Adrenal gland (tissue), 19 donors: ENCODE measurements at places on chromosomes 7 and 10. TPM values are rescaled to one million over a fixed set of nuclear protein-coding genes. Genes with fewer than 3 reads are reported as not detected.

- peak; percentile 11 for DNase-seq
- H3K36me3 ChIP-seq = no peaks in the 10 kb centered on the region
- H3K27me3 ChIP-seq = no peaks in the 10 kb centered on the region
These were observed 1013.8 kb upstream of the MBL2 start for GRCh38 chr10:53786236-53786900.

DNA sequence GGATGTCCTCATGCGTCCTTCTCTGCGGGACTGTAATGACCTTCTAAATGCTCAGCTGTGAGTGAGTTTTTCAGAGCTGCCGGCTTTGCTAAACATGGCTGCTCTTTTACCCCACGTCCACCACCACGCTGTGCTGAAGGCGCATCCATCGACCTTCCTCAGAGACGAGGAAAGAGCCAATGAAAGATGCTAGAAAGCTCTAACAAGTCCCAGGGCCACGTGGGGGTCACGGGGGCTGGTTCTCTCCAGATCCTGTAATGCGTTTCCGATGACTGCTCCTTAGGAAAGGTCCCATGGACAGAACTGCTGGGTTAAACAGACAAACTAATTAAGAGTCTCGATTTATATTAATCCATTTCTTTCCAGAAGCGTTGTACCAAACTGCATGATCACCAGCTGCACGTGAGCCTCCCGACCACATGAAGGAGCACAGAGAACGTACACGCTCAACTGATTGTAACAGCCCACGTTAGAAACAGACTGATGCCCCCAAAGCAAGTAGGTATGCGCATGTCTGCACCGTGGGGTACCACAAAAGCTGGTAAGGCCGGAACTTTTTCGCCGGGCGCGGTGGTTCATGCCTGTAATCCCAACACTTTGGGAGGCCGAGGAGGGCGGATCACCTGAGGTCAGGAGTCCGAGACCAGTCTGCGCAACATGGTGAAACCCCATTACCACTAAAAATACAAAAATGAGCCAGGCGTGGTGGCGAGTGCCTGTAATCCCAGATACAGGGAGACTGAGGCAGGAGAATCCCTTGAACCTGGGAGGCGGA, 109.6 kb downstream of the TCERG1L start:
- DNase-seq = no peak
- H3K27ac ChIP-seq = no peak overlapping the region
- no peaks in the 10 kb centered on the region for H3K36me3 ChIP-seq
- no peaks in the 10 kb centered on the region for H3K4me1 ChIP-seq
- H3K27me3 ChIP-seq = no peaks in the 10 kb centered on the region

- no peaks in the 10 kb centered on the region for H3K36me3 ChIP-seq
- H3K4me1 ChIP-seq = peaks cover 11% of the 10 kb centered on the region
- H3K4me3 ChIP-seq = no peak overlapping the region
- H3K27ac ChIP-seq = no peak overlapping the region
- peaks cover 87% of the 10 kb centered on the region for H3K27me3 ChIP-seq
- DNase-seq = no peak
These were observed 1.8 kb upstream of the VAX1 start for GRCh38 chr10:117139581-117140524.

GRCh38 chr10:110336111-110336721, 31.5 kb upstream of the SMNDC1 start:
- no peak for DNase-seq
- peaks cover 10% of the 10 kb centered on the region for H3K4me1 ChIP-seq
- no peaks in the 10 kb centered on the region for H3K27me3 ChIP-seq

DNA sequence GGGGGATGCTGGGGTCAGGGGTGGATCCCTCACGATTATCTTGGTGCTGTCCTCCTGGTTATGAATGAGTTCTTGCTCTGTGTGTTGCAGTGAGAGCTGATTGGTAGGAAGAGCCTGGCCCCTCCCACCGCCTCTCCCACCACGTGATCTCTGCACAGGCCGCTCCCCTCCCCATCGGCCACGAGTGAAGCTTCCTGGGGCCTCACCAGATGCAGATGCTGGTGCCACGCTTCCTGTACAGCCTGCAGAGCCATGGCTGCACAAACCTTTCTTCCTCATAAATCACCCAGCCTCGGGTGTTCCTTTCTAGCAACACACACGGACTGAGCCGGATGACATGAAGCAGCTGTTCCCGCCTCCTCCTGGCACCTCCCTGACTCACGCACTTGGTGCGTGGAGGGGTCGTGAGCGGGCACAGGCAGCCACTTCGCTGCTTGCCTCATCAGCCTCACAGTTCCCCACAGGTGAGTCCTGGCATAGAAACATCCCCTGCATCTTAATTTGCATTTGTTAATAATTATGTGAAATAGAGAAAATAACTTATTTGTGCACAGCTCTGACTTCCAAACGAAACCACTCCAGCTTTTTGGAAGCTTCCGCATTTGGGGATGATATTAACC, 210.8 kb downstream of the ADARB2 start:
- H3K36me3 ChIP-seq = no peaks in the 10 kb centered on the region
- H3K4me1 ChIP-seq = no peaks in the 10 kb centered on the region
- DNase-seq = no peak
- H3K27ac ChIP-seq = no peak overlapping the region

DNA sequence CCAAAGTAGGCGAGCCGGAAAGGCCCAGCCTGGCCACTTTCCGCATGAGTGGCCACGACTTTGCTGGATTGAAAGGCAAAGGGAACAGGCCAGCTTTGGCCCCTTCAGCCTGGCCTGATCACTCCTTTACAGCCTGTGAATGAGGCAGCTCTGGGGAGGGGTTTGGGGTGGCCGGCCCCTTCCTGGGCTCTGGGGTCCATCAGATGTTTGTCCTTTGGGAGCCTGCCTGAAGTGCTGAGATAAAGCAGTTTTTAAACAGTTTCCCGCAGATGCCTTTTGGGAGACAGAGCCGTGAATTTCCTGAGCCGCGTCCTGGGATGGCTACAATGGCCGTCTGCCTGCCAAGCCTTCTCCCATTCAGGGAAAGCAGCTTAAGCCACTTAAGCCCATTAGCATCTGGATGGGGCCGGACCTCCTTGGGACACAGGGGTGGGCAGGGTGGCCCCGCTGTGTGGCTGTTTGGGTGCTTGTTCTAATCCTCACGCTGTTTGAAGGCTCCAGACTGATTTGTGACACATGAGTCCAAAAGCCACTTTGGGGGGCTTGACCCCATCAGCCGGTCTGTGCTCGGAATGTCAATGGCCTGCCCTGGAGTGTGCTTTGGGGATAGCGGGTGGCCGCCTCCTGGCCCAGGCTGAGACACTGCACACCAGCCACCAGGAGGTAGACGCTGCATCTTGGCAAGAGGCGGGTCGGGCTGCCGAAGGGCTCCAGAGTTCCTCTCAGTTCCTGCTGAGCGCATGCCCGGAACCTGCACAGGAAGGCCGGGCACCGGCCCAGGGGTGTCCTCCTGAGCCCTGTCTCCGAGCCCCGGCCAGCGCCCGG, 38.9 kb downstream of the NKX6-2 start:
- H3K27ac ChIP-seq = no peak overlapping the region
- no peaks in the 10 kb centered on the region for H3K27me3 ChIP-seq
- DNase-seq = no peak
- H3K4me3 ChIP-seq = no peak overlapping the region
- no peaks in the 10 kb centered on the region for H3K4me1 ChIP-seq
- no peaks in the 10 kb centered on the region for H3K36me3 ChIP-seq

GRCh38 chr7:123769371-123769770, 20.6 kb upstream of the WASL start:
- no peak overlapping the region for H3K4me3 ChIP-seq
- peak; percentile 68 for DNase-seq
- no peaks in the 10 kb centered on the region for H3K27me3 ChIP-seq
- no peaks in the 10 kb centered on the region for H3K36me3 ChIP-seq

GRCh38 chr7:27967639-27968038, 213.0 kb downstream of the JAZF1 start:
- H3K36me3 ChIP-seq = no peaks in the 10 kb centered on the region
- no peaks in the 10 kb centered on the region for H3K27me3 ChIP-seq
- no peak overlapping the region for H3K27ac ChIP-seq
- no peaks in the 10 kb centered on the region for H3K4me1 ChIP-seq
- no peak overlapping the region for H3K4me3 ChIP-seq

DNA sequence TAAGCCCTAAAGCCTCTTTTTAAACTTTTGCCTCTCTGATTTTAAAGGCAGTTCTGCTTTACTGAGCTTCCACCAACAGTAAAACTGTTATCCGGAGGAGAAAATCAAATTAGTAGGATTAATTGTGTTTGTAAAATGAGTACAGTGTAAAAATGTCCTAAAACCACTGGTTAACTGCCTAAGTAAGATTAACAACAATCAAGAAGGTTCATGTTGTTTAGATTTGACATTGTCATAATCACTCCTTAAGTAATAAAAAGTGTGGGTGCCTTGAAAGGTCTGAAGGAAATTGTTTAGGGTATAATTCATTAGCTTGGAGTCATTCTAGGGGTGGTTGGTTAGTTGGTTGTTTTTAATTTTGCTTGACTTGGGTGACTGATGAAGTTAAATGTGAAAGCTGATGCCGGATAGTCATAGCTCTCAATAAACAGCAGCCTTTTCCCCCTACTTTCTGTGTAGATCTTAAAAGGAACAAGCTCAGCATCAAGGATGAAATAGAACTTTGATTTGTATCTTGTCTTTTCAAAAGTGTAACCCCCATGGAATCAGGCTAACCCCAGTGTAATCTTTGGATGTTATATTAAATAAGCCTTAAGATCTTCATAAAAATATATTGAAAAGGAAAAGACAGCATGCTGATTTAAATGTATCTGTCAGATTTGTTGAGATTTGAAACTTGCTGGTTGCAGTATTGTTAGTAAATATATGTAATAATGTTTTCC, 148.3 kb downstream of the ARID5B start:
- peaks cover 64% of the 10 kb centered on the region for H3K4me1 ChIP-seq
- DNase-seq = no peak
- H3K4me3 ChIP-seq = no peak overlapping the region
- H3K27ac ChIP-seq = peak overlapping the region; percentile 85

DNA sequence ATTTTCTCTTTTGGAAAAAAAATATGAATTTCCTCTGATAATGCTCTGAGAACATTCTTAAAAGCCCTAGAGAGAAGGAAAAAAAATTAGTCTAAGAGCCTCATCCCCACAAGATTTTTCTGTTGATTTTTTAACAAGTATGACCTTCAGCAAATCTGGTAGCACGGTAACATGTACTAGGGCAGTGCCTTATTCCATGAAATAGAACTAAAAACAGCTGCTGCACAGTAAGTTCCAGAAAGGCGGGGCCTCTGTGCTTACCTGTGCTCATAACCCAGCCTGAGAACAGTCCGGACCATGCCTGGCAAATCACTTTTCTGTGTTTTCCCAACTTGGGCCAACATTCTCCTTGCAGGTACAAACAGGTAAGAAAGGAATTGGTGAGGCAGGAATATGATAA, 519.1 kb upstream of the AKR1E2 start:
- H3K36me3 ChIP-seq = no peaks in the 10 kb centered on the region
- H3K4me1 ChIP-seq = no peaks in the 10 kb centered on the region
- DNase-seq = no peak
- H3K27ac ChIP-seq = no peak overlapping the region
- H3K27me3 ChIP-seq = no peaks in the 10 kb centered on the region

- H3K27ac ChIP-seq = no peak overlapping the region
- DNase-seq = peak; percentile 10
- H3K4me1 ChIP-seq = no peaks in the 10 kb centered on the region
- H3K27me3 ChIP-seq = no peaks in the 10 kb centered on the region
These were observed 97.4 kb downstream of the FOXL3 start for GRCh38 chr7:387132-388022.

DNA sequence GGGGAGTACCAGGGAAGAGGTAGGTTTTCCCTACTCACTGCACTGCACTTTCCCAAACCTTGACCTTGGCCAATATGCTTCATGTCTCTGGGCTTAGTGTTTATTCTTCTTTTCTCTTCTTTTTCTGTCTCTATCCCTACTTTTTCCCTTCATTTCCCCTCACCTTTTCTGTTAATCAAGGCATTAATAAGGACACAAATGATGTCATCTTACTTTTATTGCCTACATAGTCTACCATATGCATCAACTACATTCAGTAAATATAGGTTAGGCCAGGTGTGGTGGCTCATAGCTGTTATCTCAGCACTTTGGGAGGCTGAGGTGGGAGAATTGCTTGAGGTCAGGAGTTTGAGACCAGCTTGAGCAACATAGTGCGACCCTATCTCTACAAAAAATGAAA, 13.0 kb upstream of the ZNF503 start:
- no peak overlapping the region for H3K4me3 ChIP-seq
- no peak overlapping the region for H3K27ac ChIP-seq
- DNase-seq = no peak
- H3K36me3 ChIP-seq = no peaks in the 10 kb centered on the region
- H3K4me1 ChIP-seq = no peaks in the 10 kb centered on the region

DNA sequence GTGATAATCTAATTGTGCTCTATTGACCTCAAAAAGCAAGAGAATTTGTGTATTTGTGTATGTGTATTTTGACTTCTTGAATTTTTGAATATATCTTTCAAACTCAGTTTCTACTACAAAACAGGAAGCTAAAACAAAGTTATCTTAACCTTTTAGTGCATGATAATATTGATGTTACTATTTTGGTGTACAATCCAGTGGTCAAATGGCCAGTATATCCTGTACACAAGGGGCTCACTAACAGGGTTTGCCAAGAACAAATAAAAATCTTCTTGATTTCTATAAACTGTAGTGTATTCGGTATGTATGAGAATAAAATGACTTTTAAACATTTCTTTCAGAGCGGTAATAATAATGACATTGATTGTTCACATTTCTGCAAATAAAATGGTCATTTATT, 69.6 kb downstream of the FOXP2 start:
- H3K27me3 ChIP-seq = no peaks in the 10 kb centered on the region
- no peak for DNase-seq
- H3K4me3 ChIP-seq = no peak overlapping the region
- no peak overlapping the region for H3K27ac ChIP-seq

DNA sequence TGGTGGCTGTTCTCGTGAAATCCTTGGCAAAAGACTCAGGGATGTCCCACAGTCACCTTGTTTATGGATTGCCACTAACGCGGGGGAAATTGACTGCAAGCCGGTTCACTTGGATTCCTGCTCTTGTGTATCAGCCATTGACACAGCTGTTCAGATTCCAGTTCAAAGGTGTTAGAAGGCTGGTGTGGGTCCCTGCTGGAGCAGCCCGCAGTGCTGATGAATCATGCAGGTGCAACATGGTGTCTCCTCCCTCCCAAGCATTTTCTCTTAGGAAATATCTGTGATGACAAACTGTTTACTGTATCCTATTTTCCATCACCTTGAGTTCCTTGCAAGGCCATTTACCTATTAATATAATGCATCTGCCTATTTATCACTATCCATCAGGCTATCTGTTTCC, 170.1 kb downstream of the GATA3 start:
- H3K4me3 ChIP-seq = no peak overlapping the region
- no peaks in the 10 kb centered on the region for H3K36me3 ChIP-seq
- H3K27ac ChIP-seq = no peak overlapping the region
- no peak for DNase-seq
- no peaks in the 10 kb centered on the region for H3K27me3 ChIP-seq

The R3HCC1L gene
- total RNA-seq = 10.9 TPM

The GLI3 gene
- total RNA-seq = 5.6 TPM

The GNGT1 gene
- not detected for total RNA-seq

The SCD gene
- 239 TPM for total RNA-seq

The RTKN2 gene
- total RNA-seq = 3.4 TPM

The MBL2 gene
- total RNA-seq = not detected

The PGAM2 gene
- 30.1 TPM for total RNA-seq
